NCI-H1417 treated with DMSO at 0.1 percent for 48 hours (cell line): ENCODE measurements at places on chromosomes 6 and 20.

GRCh38 chr6:30543821-30544220 is 12.5 kb downstream of the GNL1 start:
- no peak for DNase-seq

DNA sequence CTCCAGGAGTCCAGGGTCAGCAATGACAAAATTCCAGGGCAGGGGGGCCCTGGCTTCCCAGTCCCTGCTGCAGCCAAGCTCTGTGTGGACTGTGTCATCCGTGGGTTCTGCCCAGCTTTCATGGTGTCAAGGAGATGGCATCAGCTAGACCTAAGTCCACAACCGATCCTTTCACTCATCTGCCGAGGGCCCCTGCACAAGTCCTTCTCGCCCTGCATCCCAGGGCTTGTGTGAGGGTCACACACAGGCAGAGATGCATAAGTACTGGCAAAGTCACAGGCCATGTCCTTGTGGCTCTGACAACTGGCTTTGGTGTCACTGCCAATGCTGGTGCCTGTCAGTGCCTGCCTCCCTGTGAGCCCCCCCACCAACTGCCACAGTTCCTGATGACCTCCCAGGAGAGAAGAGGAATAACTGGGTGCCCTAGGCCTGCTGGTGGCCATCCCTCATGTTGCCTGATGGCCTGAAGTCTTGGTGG is 181.4 kb upstream of the CST7 start:
- DNase-seq = no peak

DNA sequence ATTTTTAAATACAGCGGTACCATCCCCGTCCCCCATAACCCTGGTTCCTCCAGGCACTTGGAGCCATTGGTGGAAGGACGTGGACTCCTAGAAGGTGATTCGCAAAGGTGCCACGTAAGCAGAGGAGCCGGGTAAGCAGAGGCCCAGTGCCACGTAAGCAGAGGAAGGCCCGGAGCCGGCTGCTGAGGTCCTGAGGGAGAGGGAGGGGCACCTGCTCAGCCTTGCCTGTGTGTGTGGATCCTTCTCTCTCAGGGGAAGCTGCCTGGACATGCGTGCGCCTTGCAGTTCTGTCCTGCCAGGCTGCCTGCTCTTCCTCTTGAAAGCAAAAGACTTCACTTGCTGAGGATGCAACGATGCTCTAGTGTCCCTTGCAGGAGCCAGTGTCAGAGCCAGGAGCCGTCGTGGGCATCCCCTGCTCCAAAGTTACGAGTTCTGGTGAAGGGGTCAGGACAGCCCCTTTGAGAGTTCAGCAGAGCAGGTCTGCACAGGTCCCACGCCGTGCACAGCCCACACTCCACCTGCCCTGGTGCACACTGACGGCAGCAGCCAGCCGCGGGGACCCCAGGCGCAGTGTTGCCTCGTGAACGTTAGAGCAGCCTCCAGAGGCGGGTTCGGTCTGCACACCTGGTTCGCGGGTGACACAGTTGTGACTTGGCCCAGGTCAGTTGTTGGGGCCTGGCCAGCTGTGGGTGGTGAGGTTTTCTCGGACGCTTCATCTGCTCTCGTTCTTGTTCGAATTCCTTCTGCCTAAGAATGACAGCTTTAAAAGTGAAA is 1.9 kb upstream of the NKAIN4 start:
- DNase-seq = no peak

DNA sequence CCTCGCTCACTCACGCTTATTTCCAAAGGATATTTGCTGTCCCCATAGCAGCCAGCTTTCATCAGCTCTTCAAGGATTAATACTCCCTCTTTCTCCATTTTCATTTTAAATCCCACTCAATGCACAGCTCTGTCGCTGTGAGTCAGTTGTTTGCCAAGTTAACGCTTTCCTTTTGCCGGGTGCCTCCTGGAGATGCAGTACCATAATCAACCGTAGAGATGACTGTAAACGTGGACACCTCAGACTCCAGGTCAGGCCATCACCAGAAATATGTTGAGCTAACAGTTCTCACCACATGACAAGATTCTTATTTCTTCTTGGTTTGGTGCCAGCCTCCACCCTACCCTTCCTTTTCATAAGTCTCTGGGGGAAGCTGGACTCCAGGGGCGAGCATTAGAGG is 66.6 kb upstream of the TAB2 start:
- DNase-seq = no peak

DNA sequence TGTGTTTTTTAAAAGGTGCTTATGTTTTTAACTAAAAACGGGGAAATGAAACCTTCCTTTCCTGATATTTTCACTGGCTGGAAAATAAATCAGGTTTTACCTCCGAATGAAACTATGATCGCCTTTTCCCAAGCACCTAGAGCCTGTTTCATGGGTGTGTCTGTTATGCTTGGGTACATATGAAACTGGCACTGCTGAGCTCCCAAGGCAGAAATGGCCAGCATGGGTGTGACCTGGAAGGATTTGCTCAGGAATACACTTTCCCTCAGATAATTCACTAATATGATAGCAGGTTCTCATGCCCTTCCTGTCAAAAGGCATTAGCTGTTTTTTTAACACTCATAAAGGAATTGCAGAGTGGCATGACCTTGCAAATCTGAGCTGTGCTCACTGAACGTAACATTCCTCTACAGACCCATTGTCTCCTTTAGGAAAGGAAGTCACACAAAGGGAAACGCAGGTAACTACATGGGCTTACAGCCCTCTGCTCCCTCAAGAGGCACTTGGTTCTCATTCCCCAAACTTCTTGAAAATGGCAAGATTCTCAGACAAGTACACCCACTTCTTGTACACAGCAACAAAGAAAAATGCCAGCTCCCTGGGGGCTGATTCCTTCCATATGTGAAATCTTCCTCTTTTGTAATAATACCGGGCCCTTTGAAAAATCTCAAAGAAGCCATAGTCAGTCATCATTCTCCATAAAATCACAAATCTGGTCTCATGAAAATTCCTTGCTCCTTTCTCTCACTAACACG is 72.7 kb downstream of the METTL24 start:
- DNase-seq = no peak

DNA sequence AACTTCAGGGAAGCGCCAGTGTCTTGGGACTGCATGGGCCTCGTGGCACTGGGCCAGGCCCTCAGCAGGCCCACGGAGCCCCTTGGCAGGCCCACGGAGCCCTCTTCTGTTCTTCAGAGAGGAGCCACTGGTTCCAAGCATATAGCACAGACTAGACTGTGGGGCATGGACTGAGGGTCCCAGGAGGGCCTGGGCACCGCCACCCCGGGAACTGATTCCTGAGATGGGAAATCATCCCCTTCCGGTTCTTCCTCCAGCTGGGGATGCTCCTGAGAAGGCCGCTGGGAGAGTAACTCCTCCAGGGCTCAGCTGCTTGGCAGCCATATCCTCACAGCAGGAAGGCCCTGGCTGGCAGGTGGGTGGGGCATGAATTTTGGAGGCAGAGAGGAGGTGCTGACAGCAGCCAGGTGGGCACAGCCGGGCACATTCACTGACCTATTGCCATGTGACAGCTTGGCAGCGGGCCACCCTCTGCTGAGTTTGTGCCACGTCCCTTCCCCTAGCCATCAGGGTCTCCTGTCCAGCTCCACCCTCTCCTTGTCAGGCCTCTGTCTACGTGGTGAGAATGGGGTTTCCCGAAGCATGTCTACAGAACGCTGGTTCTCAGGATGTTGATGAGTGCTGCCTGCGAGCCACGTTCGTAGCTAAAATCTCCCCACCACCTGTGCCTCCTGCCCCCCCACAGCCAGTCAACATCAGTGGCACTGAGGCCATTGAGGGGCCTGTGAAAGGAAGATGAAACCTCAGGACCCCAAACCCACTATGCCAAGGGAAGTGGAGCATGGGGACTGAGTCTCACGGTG is 152.1 kb downstream of the TAF4 start:
- no peak for DNase-seq

- DNase-seq = no peak
Measured at GRCh38 chr20:50865591-50865990, 65.6 kb downstream of the ADNP start.

- DNase-seq = no peak
Measured at GRCh38 chr6:16681260-16681873, 79.9 kb downstream of the ATXN1 start.

DNA sequence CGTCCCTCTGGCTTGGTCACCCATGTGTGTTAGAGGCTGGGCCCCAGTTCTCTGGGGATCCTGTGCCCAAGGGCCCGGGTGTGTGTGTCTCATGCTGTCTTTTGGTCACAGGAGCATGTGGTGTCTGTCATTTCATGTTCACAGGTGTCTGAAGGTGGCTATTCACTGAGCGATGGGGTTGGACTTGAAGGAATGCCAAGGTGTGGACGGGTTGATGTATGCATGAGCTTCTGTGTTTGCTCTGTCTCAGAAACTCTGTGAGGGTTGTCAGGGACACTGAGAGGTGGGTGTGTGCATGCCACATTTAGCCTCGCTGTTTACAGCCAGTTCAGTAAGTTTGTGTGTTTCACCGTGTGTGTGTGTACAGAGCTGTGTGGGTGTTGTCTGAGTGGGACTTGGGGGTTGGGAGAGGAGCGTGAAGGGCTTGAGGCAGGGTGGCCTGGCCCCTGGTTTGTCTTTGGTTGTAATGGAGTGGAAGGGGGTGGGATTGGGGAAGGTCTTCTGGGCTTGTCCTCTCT is 1.2 kb downstream of the DDR1 start:
- DNase-seq = no peak
